ENCODE measurements at places on chromosomes 6 and 20. TPM values are rescaled to one million over a fixed set of nuclear protein-coding genes. Genes with fewer than 3 reads are reported as not detected.

The RAMACL gene
- 0.72 TPM for total RNA-seq

The PROCR gene
- 10.8 TPM for total RNA-seq

The CNBD2 gene
- total RNA-seq: 4.7 TPM

The WFDC5 gene
- total RNA-seq: not detected

The SDC4 gene
- 56.8 TPM for total RNA-seq

The FAM110A gene
- 1.8 TPM for total RNA-seq

The DLL1 gene
- 14.6 TPM for total RNA-seq

The LRFN2 gene
- 0.67 TPM for total RNA-seq

The RIPOR2 gene
- total RNA-seq: 0.51 TPM

The ID4 gene
- total RNA-seq: 11.8 TPM

The B3GAT2 gene
- total RNA-seq: not detected

The PBOV1 gene
- not detected for total RNA-seq

The C6orf141 gene
- total RNA-seq: 8.3 TPM

The EBF4 gene
- 6.8 TPM for total RNA-seq

The HLA-F gene
- total RNA-seq: 18.7 TPM

The GPSM3 gene
- 3.8 TPM for total RNA-seq

The CRISP3 gene
- 0.47 TPM for total RNA-seq

The SMLR1 gene
- not detected for total RNA-seq

The PTCHD4 gene
- 0.06 TPM for total RNA-seq

Measured in pancreas (tissue), 10 donors.